Breast epithelium (tissue), 4 donors: ENCODE measurements at places on chromosomes 12 and 14. TPM values are rescaled to one million over a fixed set of nuclear protein-coding genes. Genes with fewer than 3 reads are reported as not detected.

Gene OTOGL
- 0.16 TPM for total RNA-seq

Gene SLCO1A2
- total RNA-seq, result not detected

Gene OSBPL8
- total RNA-seq, result 87.2 TPM

Gene STON2
- 30.2 TPM for total RNA-seq

DNA sequence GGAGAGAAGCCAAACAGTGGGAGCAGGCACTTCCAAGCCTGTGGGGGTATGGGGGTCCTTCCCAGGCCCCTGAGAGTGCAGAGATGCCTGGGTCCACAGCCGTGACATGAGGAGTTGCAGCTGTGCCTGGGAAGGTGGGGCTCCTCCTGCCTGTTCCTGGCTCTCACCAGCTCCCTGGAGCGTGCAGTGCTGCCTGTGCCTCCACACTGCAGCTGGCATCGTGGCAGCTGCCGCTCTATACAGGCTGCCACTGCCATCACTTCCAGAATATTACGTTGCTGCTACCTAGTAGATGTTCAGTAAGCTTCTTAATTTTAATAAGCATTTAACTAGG lies 223.7 kb downstream of the KCNC2 start:
- no peak overlapping the region for H3K4me3 ChIP-seq
- no peaks in the 10 kb centered on the region for H3K27me3 ChIP-seq
- no peak for DNase-seq
- H3K4me1 ChIP-seq, result no peaks in the 10 kb centered on the region
- no peaks in the 10 kb centered on the region for H3K36me3 ChIP-seq

- H3K27ac ChIP-seq, result no peak overlapping the region
- no peaks in the 10 kb centered on the region for H3K4me1 ChIP-seq
- no peak for DNase-seq
Observed at GRCh38 chr14:31746326-31746725, 185.1 kb downstream of the NUBPL start.

GRCh38 chr12:76374386-76375020 lies 26.3 kb upstream of the BBS10 start:
- no peak for DNase-seq
- H3K27ac ChIP-seq, result no peak overlapping the region
- no peaks in the 10 kb centered on the region for H3K36me3 ChIP-seq
- H3K27me3 ChIP-seq, result no peaks in the 10 kb centered on the region
- H3K4me1 ChIP-seq, result no peaks in the 10 kb centered on the region

GRCh38 chr12:62205346-62205745 lies 54.9 kb upstream of the USP15 start:
- no peak for DNase-seq
- no peaks in the 10 kb centered on the region for H3K36me3 ChIP-seq
- H3K27ac ChIP-seq, result no peak overlapping the region
- no peak overlapping the region for H3K4me3 ChIP-seq
- H3K4me1 ChIP-seq, result no peaks in the 10 kb centered on the region

- no peak overlapping the region for H3K4me3 ChIP-seq
- H3K27ac ChIP-seq, result no peak overlapping the region
- H3K4me1 ChIP-seq, result no peaks in the 10 kb centered on the region
- DNase-seq, result no peak
Observed at GRCh38 chr14:33165144-33165925, 226.7 kb downstream of the NPAS3 start.

GRCh38 chr12:89475203-89475990 lies 49.2 kb downstream of the GALNT4 start:
- no peaks in the 10 kb centered on the region for H3K36me3 ChIP-seq
- H3K4me3 ChIP-seq, result no peak overlapping the region
- H3K27me3 ChIP-seq, result no peaks in the 10 kb centered on the region
- DNase-seq, result no peak
